CD4-positive, CD25-positive, alpha-beta regulatory T cell (primary cell): ENCODE measurements at places on chromosomes 5 and 9. TPM values are rescaled to one million over a fixed set of nuclear protein-coding genes. Genes with fewer than 3 reads are reported as not detected.

DNA sequence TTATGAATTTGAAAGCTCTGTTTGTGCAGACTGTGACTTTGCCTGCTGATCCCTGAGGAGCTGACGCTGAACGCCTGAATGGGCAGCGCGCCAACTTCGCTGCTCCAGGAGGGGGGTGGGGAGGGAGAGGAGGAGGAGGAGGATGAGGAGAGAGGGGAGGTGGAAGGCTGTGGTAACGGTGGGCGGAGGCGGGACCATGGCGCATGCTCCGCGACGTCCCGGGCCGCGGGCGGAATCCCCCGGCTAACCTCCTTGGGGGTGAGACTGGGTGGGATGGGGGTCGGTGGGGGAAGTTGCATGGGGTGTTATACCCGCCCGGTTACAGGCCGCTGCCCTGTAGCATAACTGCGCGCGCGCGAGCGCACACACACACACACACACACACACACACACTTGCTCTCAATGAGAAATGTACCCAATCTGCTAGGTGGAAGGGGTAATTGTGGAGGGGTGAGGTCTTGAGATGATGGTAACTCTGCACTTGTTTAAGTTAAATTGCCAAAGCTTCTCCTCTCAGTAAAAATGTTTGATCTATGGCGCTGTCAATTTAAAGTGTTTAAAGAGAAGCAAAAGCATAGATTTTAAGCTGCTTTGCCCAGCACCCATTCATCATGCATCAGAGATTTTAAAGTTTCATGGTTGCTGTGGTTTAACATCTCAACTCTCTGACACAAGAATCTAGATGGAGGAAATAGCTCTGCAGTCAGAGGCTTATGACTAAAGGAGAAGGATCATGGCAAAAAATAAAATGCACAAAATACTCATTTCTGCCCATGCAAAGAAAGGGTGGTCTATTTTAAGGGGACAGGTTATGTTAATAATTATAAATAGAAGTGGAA is 76.6 kb upstream of the TBCA start:
- H3K27me3 ChIP-seq = peaks cover 52% of the 10 kb centered on the region
- no peak overlapping the region for H3K27ac ChIP-seq
- H3K4me3 ChIP-seq = peak overlapping the region; percentile 45
- peaks cover 15% of the 10 kb centered on the region for H3K4me1 ChIP-seq
- H3K36me3 ChIP-seq = no peaks in the 10 kb centered on the region

Gene PAEP
- not detected for total RNA-seq

DNA sequence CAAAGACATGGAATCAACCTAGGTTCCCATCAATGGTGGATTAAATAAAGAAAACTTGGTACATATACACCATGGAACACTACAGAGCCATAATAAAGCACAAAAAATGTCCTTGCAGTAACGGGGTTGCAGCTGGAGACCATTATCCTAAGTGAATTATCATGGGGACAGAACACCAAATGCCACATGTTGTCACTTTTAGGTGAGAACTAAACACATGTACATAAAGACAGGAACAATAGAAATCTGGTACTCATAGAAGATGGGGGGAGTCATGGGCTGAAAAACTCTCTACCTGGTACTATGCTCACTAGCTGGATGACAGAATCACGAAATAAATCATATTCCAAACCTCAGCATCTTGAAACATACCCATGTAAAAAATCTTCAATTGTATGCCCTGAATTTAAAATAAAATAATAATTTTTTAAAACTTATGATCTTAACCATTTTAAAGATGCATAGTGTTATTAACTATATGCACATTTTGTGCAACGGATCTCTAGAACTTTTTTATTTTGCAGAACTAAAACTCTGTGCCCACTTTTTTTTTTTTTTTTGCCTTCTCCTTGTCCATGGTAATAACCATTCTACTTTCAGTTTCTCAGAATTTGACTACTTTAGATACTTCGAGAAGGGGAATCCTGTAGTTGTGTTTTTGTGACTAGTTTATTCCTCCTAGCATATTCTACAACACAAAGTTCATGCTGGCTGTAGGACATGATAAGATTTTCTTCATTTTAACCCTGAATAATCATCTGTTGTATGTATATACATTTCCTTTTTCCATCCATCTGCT is 1081.6 kb upstream of the ACO1 start:
- H3K27ac ChIP-seq = no peak overlapping the region
- peak overlapping the region; percentile 63 for H3K4me3 ChIP-seq
- peaks cover 9% of the 10 kb centered on the region for H3K4me1 ChIP-seq
- no peaks in the 10 kb centered on the region for H3K36me3 ChIP-seq

DNA sequence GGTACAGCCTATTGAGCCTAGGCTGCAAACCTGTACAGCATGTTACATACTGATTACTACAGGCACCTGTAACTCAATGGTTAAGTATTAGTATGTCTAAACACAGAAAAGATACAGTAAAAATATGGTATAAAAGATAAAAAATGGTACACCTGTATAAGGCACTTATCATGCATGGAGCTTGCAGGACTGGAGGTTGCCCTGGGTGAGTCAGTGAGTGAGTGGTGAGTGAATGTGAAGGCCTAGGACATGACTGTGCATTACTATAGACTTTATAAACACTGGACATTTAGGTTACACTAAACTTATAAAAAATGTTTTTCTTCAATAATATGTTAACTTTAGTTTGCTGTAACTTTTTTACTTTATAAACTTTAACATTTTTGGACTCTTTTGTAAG is 171.3 kb downstream of the SLC28A3 start:
- no peaks in the 10 kb centered on the region for H3K4me1 ChIP-seq
- H3K4me3 ChIP-seq = no peak overlapping the region

- no peak overlapping the region for H3K4me3 ChIP-seq
- H3K27ac ChIP-seq = no peak overlapping the region
Measured at GRCh38 chr5:1516615-1517601, 6.9 kb downstream of the LPCAT1 start.

DNA sequence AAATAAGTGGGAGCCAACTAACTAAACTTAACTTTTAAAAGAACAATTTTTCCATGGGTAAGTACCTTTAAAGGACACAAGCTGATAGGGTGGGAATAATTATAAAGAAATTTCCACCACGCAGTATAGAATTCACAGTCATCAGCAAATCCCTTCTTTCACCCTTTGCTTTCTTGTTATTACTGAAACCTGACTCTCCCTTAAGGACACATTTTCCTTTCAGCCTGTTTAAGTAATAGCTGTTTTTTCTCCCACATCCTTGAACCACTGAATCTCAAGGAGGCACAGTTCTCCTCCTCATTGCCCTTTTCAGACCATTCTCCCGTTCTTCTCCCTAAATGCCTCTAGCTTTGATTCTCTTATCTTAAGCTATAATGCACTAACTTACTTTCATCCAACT is 6.3 kb downstream of the C5orf15 start:
- no peak overlapping the region for H3K27ac ChIP-seq
- H3K36me3 ChIP-seq = peaks cover 20% of the 10 kb centered on the region
- no peak for DNase-seq
- no peak overlapping the region for H3K4me3 ChIP-seq
- no peaks in the 10 kb centered on the region for H3K27me3 ChIP-seq

DNA sequence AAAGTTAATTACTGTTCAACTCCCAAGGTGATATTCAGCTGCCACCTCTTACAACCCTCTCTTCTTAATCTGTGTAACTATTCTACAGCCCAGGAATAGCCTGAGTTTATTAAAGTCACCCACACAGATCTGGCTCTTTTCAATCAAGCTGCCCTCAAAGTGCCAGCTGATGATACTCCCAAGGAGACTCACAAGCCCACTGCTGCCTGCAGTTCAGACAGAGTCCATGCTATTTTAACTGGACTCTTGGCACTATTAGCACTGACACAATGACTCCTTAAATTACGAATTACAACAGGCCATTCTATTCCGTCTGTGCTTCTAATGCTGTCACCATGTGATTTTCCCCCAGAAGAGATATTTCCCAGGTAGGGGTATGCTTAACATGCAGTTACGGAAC is 26.3 kb downstream of the REEP5 start:
- H3K27ac ChIP-seq = no peak overlapping the region
- H3K4me3 ChIP-seq = no peak overlapping the region
- H3K27me3 ChIP-seq = no peaks in the 10 kb centered on the region
- peaks cover 38% of the 10 kb centered on the region for H3K36me3 ChIP-seq
- H3K4me1 ChIP-seq = peaks cover 6% of the 10 kb centered on the region
- DNase-seq = no peak

GRCh38 chr5:141349917-141350619 is at the start of gene PCDHGB1:
TSS of gene PCDHGB1 (plus strand) at chr5:141350099. CDS start at chr5:141350261, 162 bp downstream.
- H3K4me3 ChIP-seq = no peak within 1 kb of the TSS
- H3K36me3 ChIP-seq = no peaks in the 10 kb centered on the region
- H3K4me1 ChIP-seq = no peaks in the 10 kb centered on the region
- H3K27me3 ChIP-seq = peaks cover 29% of the 10 kb centered on the region
- peak; percentile 46 for DNase-seq

Gene CYFIP2
- total RNA-seq = 357 TPM

GRCh38 chr5:134917070-134917815 is 12.3 kb downstream of the PCBD2 start:
- no peak overlapping the region for H3K4me3 ChIP-seq
- no peak for DNase-seq
